Natural killer cell treated with Interleukin-12 subunit alpha and Interleukin-12 subunit beta and Interleukin-15 and Interleukin-18, amount 100 ng/mL, for 72 hours (primary cell): ENCODE measurements at places on chromosomes 2 and 18.

DNA sequence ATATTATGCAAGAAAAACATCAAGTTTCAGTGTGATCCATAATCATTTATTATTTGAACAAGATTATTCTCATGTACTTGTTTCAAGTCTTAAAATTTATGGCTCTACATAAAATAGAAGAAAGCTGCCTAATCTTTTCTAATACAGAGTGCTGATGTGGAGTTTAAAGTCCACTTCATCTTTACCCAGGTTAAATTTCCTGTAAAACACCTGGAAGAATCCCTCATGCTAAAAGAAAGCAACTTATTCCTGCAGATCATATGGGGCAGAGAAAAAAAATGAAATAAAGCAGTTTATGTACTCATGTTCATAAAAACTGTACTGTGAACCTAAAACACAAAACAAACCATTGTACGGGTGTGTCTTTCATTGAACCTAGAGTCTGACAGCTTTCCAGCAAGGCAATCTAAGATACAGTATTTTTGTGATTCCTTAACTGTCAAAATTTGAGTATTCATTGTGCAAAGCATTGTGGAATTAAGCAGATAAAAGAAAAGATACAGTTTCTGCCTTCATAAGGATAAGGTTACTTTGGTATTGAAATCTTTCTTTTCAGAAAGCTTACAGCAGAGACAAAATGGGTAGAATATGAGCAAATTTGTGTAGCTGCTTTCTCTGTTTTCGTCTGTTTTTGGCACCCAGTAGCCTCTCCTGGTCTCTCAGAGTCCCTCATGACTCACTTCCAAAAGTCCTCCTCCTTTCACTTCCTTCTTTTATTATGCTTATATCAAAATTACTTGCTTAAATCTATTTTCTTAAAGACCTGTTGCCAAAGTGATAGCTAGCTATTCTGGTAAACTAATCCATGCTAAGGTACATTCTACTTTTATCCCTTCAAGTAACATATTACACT is 26.9 kb upstream of the GLS start:
- H3K36me3 ChIP-seq = no peaks in the 10 kb centered on the region
- H3K27me3 ChIP-seq = no peaks in the 10 kb centered on the region
- no peak overlapping the region for H3K27ac ChIP-seq
- DNase-seq = no peak
- no peaks in the 10 kb centered on the region for H3K4me1 ChIP-seq

GRCh38 chr18:78034755-78035154 is 785.1 kb downstream of the GALR1 start:
- no peak overlapping the region for H3K4me3 ChIP-seq
- no peak for DNase-seq
- H3K4me1 ChIP-seq = no peaks in the 10 kb centered on the region
- H3K27ac ChIP-seq = no peak overlapping the region

DNA sequence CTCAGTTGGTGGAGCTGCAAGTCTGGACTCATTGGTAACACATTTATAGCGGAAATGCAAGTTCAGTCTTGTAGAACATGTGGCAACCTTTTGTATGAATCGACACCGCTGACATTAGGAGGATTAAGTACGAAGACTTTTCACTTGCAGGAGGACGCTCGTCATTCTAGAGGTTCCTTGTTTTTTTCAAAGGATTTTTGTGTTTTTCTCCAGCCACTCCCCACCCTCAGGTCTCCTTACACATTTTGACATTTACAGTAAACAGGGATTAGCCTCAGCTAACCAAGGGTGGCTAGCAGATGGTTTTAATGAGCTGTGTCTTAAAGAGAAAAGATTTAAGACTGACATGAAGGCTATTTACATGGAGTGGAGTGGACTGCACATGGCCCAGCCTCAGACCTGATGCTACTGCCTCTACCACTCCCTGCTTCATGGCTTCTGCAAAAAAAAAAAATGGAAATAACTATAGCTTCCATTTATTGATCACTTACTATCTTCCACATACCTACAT is 173.8 kb downstream of the TRIB2 start:
- DNase-seq = no peak
- no peak overlapping the region for H3K27ac ChIP-seq
- H3K4me1 ChIP-seq = peaks cover 2% of the 10 kb centered on the region
- H3K27me3 ChIP-seq = no peaks in the 10 kb centered on the region

- no peaks in the 10 kb centered on the region for H3K27me3 ChIP-seq
- H3K4me3 ChIP-seq = no peak overlapping the region
- no peak overlapping the region for H3K27ac ChIP-seq
- DNase-seq = no peak
- no peaks in the 10 kb centered on the region for H3K36me3 ChIP-seq
These were observed 833.2 kb upstream of the CHAC2 start for GRCh38 chr2:52934323-52934898.

GRCh38 chr2:73290049-73290839 is 3.1 kb downstream of the EGR4 start:
- H3K4me3 ChIP-seq = peak overlapping the region; percentile 4
- H3K27ac ChIP-seq = no peak overlapping the region
- no peaks in the 10 kb centered on the region for H3K36me3 ChIP-seq
- peaks cover 46% of the 10 kb centered on the region for H3K27me3 ChIP-seq
- peak; percentile 61 for DNase-seq
- peaks cover 12% of the 10 kb centered on the region for H3K4me1 ChIP-seq

GRCh38 chr2:186437719-186438118 is 48.3 kb upstream of the ZC3H15 start:
- no peaks in the 10 kb centered on the region for H3K27me3 ChIP-seq
- H3K4me3 ChIP-seq = no peak overlapping the region
- no peak overlapping the region for H3K27ac ChIP-seq
- H3K4me1 ChIP-seq = no peaks in the 10 kb centered on the region
- no peak for DNase-seq
- no peaks in the 10 kb centered on the region for H3K36me3 ChIP-seq

DNA sequence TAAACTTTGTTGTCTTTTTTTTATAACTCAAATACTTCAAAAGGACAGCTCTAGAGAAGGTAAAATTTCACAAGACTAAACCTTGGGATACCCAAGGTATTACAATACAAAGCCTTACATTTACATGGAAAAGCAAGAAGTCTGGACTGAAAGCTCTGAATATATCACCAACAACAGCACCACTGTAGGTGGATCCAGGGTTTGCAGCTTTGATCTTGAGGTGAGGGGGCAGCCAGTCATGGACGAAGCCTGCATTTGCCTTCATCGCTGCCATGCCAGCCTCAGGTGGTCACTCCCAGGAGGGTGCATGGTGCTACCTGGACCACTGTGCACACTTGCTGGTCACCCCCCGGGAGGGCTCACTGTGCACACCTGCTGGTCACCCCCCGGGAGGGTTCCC is 36.6 kb downstream of the RBFA start:
- H3K4me1 ChIP-seq = no peaks in the 10 kb centered on the region
- H3K4me3 ChIP-seq = no peak overlapping the region

- DNase-seq = no peak
- no peak overlapping the region for H3K4me3 ChIP-seq
- H3K4me1 ChIP-seq = no peaks in the 10 kb centered on the region
- H3K36me3 ChIP-seq = peaks cover 5% of the 10 kb centered on the region
These were observed 151.3 kb upstream of the NCK2 start for GRCh38 chr2:105593221-105593967.

DNA sequence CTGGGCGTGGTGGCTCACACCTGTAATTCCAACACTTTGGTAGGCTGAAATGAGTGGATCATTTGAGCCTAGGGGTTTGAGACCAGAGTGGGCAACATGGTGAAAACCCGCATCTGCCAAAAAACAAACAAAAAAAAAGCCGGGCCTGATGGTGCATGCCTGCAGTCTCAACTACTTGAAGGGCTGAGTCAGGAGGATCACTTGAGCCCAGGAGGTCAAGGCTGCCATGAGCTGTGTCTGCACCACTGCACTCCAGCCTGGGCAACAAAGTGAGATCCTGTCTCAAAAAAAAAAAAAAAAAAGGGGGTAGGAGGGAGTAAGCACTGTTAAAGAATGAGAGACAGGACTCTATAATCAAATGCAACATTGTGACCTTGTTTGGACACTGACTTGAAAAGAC is 54.6 kb downstream of the HDLBP start:
- no peaks in the 10 kb centered on the region for H3K27me3 ChIP-seq
- peaks cover 37% of the 10 kb centered on the region for H3K36me3 ChIP-seq
- H3K4me3 ChIP-seq = no peak overlapping the region

DNA sequence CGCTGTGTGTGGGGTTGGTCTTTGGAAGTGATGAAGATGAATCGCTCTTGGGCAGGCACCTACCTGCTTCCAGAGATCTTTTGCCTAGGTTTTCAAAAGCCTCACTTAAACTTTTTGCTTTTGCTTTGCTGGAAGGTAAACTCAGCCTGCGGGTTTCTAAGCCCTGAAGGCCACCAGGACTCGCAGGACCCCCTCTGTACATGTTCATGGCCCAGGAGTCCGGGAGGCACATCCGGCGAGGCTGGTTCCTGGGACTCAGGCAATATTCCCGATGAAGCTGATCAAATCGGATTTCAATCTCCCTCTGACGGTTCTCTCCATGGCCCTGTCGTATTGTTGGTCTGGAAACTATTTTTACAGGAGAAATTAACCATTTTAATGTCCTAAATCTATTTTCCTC is 13.2 kb downstream of the HJURP start:
- no peak overlapping the region for H3K4me3 ChIP-seq
- peaks cover 13% of the 10 kb centered on the region for H3K4me1 ChIP-seq
- no peak for DNase-seq
- no peaks in the 10 kb centered on the region for H3K27me3 ChIP-seq
- peaks cover 16% of the 10 kb centered on the region for H3K36me3 ChIP-seq

DNA sequence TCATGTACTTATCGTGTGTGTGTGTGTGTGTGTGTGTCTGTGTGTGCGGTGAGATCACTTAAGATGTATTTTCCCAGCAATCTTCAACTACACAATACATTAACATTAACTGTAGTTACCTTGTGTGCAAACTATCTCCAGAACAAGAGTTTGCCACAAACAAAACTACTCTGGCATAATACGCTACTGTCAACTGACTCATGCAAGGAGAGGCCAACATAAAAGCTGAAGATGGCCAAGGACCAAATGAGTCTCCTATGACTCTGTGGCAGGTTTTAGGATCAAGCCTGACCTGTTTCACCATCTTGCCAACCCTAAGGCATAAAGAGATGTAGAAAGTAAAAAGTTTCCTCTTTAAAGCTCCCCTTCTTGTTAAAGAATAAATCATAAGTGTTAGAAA is 20.1 kb downstream of the CYB5A start:
- H3K27ac ChIP-seq = no peak overlapping the region
- no peak for DNase-seq
- no peak overlapping the region for H3K4me3 ChIP-seq
- no peaks in the 10 kb centered on the region for H3K27me3 ChIP-seq
- H3K36me3 ChIP-seq = no peaks in the 10 kb centered on the region
